ENCODE measurements at places on chromosomes 4 and X. TPM values are rescaled to one million over a fixed set of nuclear protein-coding genes. Genes with fewer than 3 reads are reported as not detected.

DNA sequence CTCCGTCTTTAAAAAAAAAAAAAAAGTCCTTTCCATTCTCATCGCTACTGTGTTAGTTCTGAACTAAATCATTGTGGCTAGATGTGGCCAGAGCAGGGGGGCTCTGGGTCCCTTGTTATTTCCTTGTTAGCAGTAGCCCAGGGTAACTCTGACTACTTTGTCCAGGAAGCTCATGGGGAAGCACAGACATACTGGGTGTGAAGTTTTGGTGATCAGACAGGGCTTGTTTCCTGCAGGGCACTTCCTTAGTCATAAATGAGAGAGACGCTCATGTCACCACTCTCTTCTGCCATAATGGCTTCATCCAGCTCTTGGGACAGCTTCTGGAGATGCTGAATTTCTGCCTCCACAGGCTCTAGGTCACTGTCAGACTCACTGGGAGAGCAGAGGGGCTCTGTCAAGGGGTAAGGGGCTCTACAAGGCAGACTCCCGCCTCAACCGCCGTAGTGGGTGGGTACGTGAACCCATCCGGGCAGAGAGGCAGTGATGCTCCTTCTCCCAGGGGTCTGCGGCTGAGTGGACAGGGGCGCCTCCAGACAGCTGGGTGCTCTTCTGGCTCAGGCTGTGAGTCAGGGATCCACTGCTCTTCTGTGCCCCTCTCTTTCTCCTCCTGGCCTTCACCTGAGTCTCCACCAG, 12.9 kb downstream of the STIM2 start:
- no peak overlapping the region for H3K4me3 ChIP-seq
- no peaks in the 10 kb centered on the region for H3K27me3 ChIP-seq
- no peaks in the 10 kb centered on the region for H3K36me3 ChIP-seq

- no peaks in the 10 kb centered on the region for H3K27me3 ChIP-seq
- no peak overlapping the region for H3K27ac ChIP-seq
- H3K36me3 ChIP-seq = no peaks in the 10 kb centered on the region
Observed at GRCh38 chr4:122065915-122066314, 86.2 kb upstream of the BLTP1 start.

- H3K27me3 ChIP-seq = no peaks in the 10 kb centered on the region
- no peaks in the 10 kb centered on the region for H3K36me3 ChIP-seq
- peak overlapping the region; percentile 89 for H3K27ac ChIP-seq
- peak overlapping the region; percentile 88 for H3K4me3 ChIP-seq
- H3K4me1 ChIP-seq = peaks cover 34% of the 10 kb centered on the region
Observed at GRCh38 chrX:38803243-38803587, 2.0 kb downstream of the MID1IP1 start.

DNA sequence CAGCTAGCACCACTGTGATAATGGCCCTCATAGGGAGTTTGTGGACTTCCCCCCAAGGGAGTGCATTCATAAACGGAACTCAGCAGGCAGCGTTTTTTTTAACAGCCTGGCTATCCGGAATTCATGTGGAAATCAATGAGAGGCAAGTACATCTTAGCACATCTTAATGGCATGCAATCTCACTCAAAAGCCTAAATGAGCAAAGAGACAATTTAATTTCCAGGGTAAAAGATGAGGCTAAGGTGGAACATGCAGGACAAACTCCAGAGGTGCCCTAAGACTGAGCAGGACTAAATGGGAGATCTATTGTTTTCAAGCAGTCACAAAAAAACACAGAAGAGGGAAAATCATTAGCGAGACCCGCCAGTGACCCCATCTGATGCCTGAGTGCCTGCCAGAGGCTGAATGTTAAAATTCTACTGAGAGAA, 243.5 kb upstream of the KCNIP4 start:
- no peak overlapping the region for H3K27ac ChIP-seq
- no peaks in the 10 kb centered on the region for H3K4me1 ChIP-seq
- no peaks in the 10 kb centered on the region for H3K36me3 ChIP-seq

DNA sequence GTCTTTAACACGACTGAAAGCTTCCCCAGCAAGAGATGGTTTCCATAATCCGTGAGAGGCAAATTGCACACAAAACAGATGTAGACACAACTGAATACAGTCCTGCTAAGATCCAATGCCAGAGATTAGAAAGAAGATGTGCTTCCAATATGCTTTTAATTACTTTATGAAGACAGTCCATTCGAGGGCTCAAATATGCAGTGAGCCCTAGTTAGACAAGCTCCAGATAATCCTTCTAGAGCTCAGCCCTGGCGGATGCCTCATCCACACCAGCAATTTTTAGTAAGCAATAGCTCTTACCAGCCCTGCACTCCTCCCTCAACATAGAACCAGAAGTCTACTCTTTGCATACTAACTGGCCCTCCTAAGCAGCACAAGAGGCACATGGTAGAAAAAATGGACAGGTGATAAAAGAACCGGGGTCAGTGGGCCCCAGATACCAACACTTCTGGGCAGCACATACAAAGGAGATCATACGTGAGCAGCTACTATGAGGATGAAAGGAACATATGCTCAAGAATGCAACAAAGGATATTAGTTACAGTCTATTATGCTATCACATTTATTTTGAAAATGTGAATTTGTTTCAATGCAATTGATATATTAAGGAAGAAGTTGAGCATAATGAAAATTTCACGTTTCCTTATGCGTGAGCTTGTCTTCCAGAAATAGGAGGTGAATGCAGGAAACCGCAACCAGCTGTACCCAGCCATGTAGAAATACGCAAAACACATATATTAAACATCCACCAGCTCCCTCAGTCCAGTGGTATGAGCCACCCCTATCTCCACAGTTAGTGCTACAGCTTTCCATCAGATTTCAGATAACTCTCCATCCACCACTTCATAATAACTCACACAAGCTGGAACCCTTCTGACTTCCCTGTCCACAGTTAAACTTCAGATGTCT, 34.3 kb downstream of the GPC4 start:
- DNase-seq = no peak
- H3K27ac ChIP-seq = no peak overlapping the region
- no peaks in the 10 kb centered on the region for H3K36me3 ChIP-seq
- no peak overlapping the region for H3K4me3 ChIP-seq
- H3K27me3 ChIP-seq = no peaks in the 10 kb centered on the region
- H3K4me1 ChIP-seq = no peaks in the 10 kb centered on the region

RHOXF2B gene
- polyA plus RNA-seq = not detected

COX7B2 gene
- polyA plus RNA-seq = not detected

- H3K36me3 ChIP-seq = no peaks in the 10 kb centered on the region
- no peak for DNase-seq
- no peak overlapping the region for H3K4me3 ChIP-seq
- H3K27me3 ChIP-seq = no peaks in the 10 kb centered on the region
- H3K27ac ChIP-seq = no peak overlapping the region
Observed at GRCh38 chr4:22962295-22962694, 269.6 kb downstream of the GBA3 start.

- no peak for DNase-seq
- no peak within 1 kb of the TSS for H3K27ac ChIP-seq
- H3K4me1 ChIP-seq = no peaks in the 10 kb centered on the region
- H3K27me3 ChIP-seq = peaks cover 30% of the 10 kb centered on the region
Observed at GRCh38 chrX:28586981-28587551, at the start of gene IL1RAPL1. Gene IL1RAPL1, plus strand, starts transcription at chrX:28587446.

DNA sequence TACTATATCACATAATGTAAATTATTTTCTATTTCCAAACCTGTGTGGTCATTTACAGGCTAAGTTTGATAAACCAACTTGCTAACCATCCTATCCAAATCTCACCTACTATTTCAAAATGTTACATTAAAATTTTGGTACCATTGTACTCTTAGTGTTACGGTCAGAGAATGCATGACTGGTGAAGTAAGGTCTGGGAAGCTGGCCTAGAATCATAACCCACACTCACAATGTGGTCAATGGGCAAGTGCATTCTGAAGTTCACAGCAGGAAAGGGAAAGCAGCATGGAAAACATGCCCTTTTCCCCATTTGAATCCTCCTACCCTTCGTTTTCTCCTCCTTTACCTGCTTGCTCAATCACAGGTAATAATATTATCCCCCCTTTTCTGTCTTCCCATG, 54.4 kb downstream of the PPP3CA start:
- no peaks in the 10 kb centered on the region for H3K27me3 ChIP-seq
- no peak for DNase-seq
- H3K27ac ChIP-seq = no peak overlapping the region
- no peaks in the 10 kb centered on the region for H3K36me3 ChIP-seq
- H3K4me1 ChIP-seq = peaks cover 15% of the 10 kb centered on the region

BEX1 gene
- polyA plus RNA-seq = 0.62 TPM

- no peak overlapping the region for H3K27ac ChIP-seq
- peaks cover 2% of the 10 kb centered on the region for H3K27me3 ChIP-seq
- H3K36me3 ChIP-seq = no peaks in the 10 kb centered on the region
- H3K4me1 ChIP-seq = no peaks in the 10 kb centered on the region
- no peak for DNase-seq
Observed at GRCh38 chr4:112747036-112747435, 110.1 kb downstream of the LARP7 start.

SOWAHB gene
- polyA plus RNA-seq = not detected

- no peak overlapping the region for H3K4me3 ChIP-seq
- H3K27ac ChIP-seq = no peak overlapping the region
- no peaks in the 10 kb centered on the region for H3K4me1 ChIP-seq
- no peaks in the 10 kb centered on the region for H3K27me3 ChIP-seq
- H3K36me3 ChIP-seq = no peaks in the 10 kb centered on the region
- DNase-seq = no peak
Observed at GRCh38 chrX:96764864-96765263, 80.2 kb downstream of the DIAPH2 start.

DNA sequence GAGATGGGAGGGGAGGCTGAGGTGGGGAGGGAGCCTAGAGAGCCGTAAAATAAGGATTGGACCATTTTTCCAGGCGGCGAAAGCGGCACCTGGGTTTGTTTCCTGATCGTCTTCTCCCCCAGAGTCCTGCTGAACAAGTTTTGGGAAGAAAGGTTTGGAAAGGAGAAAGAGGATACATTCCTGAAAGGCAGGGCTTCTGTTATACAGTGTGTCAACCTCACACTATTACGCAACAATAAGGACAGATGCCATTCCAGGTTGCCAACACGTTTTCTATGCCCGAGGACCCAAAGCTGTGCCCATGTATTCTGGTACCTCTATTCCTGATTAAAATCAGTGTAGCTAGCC, 658 bp downstream of the SCOC start:
- peak overlapping the region; percentile 75 for H3K27ac ChIP-seq
- no peak for DNase-seq
- peaks cover 15% of the 10 kb centered on the region for H3K4me1 ChIP-seq

CENPVL1 gene
- not detected for polyA plus RNA-seq

DRP2 gene
- polyA plus RNA-seq = not detected

NAA10 gene
- polyA plus RNA-seq = 46.7 TPM

GRCh38 chr4:41060352-41061334, 153.7 kb downstream of the APBB2 start:
- no peaks in the 10 kb centered on the region for H3K4me1 ChIP-seq
- no peaks in the 10 kb centered on the region for H3K27me3 ChIP-seq
- H3K4me3 ChIP-seq = no peak overlapping the region
- no peaks in the 10 kb centered on the region for H3K36me3 ChIP-seq

DNA sequence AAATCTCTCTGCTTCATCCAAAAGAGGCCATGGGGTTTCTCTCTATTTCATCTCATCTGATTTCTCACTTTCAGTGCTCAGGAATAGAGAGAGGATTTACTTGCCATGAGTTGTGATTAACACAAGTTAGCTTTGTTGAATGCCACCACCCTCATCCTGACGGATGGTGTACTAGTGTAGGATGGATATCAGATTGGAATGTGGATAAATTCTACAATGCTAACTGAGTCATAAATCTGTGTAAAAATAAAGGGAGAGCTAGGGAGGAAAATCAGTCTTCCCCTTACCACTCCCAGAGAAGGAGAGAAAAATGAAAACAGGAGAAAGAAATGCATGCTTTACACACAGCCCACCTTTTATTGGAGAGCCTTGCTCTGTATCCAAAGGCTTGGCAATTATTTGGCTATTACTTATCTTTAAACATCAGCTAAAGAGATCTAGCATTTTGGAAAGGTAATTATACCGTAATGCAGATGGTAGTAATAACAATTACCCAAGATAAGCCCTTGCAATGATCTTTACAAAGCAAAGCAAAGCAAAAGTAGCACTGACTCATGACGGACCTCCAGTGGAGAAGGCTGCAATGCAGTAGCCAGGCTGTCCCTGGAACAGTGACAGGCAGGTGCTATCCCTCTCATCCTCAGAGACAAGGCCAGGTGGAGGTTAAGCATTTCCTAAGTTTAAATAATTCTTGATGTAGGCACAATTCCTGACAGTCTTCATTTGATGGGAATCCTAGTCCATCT, 306.3 kb upstream of the PPARGC1A start:
- H3K36me3 ChIP-seq = no peaks in the 10 kb centered on the region
- H3K4me1 ChIP-seq = no peaks in the 10 kb centered on the region
- no peak overlapping the region for H3K27ac ChIP-seq
- no peak overlapping the region for H3K4me3 ChIP-seq
- DNase-seq = no peak
- no peaks in the 10 kb centered on the region for H3K27me3 ChIP-seq

GRCh38 chr4:47315346-47315745, 148.2 kb downstream of the COMMD8 start:
- no peak overlapping the region for H3K4me3 ChIP-seq
- no peaks in the 10 kb centered on the region for H3K27me3 ChIP-seq
- H3K27ac ChIP-seq = no peak overlapping the region

- no peaks in the 10 kb centered on the region for H3K4me1 ChIP-seq
- peaks cover 72% of the 10 kb centered on the region for H3K27me3 ChIP-seq
- DNase-seq = no peak
- no peak overlapping the region for H3K27ac ChIP-seq
- no peaks in the 10 kb centered on the region for H3K36me3 ChIP-seq
Observed at GRCh38 chr4:104490096-104490769, 4.5 kb downstream of the CXXC4 start.

MSANTD1 gene
- not detected for polyA plus RNA-seq

TMEM35A gene
- not detected for polyA plus RNA-seq

Data from CD14-positive monocyte (primary cell).